ENCODE measurements at places on chromosomes 16 and 17.

DNA sequence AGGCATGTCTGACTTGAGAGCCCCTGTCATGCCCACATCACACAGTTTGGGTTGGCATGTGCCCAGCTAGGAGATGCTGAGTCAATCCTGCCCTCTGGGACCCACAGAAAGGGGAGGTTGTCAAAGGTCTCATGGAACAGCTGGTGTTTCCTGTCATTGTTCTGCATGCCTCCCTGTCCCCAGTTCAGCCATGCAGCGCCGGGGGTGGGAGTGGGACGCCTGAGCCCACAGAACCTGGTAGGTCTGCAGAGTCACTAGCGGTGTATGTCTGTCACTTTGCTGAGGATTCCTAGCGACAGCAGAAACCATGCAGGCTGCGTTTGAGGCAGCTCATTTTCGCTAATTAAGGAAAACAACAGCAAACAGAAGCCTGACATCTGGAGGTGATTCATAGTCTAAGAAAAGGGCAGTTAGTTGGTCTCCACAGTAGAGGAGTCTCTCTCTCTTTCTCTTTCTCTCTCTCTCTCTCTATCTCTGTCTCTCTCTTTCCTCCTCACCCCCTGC lies 19.6 kb upstream of the CCL1 start:
- peak; percentile 20 for DNase-seq

- DNase-seq: peak; percentile 32
Measured at GRCh38 chr17:10793816-10794215, 10.1 kb downstream of the TMEM238L start.

DNA sequence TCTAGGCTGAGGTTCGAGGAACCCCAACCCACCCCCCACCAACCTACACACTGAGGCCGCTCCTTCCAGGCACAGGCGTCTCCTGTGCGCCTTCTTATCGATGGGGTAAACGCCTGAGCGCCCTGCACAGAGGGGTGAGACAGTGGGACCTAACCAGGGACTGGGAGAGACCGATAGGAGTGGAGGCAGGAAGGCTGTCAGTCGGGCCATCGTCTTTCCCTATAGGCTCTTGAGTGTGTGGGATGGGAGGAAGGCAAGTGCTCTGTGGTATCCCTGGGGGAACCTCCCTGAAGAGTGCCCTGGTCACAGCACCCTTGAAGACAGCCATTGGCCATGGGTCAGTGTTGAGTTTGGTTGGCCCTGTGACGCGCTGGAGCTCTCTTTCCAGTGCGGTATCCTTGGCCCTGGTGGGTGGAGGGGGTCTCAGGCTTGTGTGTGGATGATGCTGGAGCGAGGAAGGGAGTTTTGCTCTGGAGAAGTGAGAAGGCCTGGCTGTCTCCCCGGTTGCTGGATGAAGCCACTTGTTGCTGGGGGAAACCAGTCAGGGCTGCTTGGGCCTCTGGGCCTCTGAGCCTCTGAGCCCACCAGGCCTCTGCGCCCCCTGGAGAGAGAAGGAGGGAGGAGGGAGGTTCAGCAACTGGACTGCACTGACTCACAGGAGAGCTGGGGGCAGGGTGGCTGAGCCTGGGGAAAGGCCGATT lies 1.7 kb downstream of the GPRC5C start:
- peak; percentile 48 for DNase-seq

DNA sequence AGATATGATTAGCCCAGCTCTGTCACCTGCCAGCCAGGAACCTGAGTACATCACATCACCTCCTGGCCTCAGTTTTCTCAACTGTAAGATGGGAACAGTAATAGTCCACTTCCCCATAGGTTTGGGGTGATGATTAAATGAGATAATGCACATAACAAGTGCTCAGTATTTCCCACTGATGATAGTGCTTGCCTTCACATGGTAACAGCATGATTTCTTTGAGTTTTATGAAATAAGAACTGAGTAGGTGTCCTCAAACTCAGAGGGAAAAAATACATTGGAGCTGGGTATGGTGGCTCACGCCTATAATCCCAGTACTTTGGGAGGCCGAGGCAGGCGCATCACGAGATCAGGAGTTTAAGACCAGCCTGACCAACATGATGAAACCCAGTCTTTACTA lies 30.1 kb upstream of the SNN start:
- no peak for DNase-seq

DNA sequence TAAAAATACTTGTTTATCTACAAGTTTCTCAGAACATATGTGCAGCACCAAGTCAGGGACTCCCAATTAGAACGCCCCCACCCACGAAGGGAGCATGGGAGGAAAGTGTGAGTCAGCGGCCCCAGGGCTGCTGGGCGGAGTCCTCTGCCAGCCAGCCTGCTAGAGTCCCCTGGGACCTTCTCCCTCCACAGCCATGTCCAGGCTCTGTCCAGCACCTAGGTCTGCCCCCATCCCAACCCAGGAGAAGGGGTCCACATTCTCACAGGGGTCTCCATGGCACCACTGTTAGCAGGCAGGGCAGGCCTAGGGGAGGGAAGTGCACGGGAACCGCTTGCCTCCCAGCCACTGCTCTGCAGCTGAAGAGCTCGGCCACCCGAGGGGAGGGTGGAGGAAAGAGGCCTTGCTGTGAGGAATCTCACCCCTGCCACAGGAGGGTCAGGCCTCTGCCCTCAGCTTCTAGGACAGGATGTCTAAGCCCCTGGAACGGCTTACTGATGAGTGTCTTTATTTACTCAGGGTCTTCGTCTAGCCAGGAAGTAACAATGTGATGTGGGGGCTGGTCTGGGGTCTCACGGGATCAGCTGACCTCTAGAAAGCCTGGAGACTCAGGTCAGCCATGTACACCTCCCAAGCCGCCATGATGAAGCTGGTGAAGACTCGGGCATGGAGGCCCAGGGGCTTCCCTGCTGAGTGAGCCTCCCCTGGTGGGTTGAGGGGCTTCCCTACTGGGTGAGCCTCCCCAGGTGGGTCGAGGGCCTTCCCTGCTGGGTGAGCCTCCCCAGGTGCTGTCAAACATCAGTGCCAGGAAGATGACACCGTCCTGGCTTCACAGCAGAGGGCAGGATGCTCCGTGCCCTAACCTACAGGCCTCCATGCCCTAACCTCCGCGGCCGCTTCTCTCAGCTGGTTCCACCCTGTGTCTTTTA lies 190.3 kb downstream of the RBFOX3 start:
- DNase-seq: no peak

Measured in eye (tissue), 1 donor.